ENCODE measurements at places on chromosomes 12 and 14.
A peak's percentile ranks its signal among the peaks of the same experiment; 100 is the strongest.

DNA sequence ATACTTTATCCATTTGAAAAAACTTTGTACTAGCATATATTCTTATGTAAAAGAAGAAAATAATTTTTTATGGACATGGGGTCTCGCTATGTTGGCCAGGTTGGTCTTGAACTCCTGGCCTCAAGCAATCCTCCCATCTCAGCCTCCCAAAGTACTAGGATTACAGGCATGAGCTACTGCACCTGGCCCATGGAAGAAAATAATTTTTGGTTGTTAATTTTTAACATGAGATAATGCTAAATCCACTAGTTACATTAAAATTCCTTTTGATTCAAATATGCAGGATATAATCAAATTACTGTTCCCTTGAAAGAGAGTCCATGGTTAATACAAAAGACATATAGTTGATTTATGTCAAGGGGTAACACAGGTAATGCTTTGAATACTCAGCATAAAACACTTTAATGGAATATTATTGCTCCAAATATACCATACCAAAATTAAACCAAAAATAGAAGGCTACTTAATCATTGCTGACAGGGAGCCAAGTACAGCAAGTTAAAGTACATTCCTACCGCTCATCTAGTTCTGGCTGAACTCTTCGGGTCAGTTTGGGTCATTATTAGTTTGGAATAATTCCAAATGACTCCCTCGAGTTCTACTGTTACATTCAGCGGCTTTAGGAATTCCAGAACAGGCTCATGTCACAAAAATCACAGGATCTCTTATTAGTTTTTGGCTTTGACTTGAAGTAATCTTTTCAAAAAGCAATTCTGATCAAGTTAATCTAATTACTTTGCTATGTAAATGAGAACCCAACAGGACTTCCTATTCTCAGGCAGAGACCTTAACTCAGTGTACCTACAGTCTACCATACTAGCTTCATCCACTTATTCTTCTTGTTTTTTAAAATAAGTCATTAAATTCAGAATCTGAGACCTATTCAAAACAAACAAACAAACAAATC, 6.1 kb downstream of the SOS2 start:
- DNase-seq: no peak

GRCh38 chr12:1842183-1842904, 22.0 kb downstream of the LRTM2 start:
- DNase-seq: no peak

- no peak for DNase-seq
Measured at GRCh38 chr14:72715215-72715849, 178.6 kb downstream of the DPF3 start.

DNA sequence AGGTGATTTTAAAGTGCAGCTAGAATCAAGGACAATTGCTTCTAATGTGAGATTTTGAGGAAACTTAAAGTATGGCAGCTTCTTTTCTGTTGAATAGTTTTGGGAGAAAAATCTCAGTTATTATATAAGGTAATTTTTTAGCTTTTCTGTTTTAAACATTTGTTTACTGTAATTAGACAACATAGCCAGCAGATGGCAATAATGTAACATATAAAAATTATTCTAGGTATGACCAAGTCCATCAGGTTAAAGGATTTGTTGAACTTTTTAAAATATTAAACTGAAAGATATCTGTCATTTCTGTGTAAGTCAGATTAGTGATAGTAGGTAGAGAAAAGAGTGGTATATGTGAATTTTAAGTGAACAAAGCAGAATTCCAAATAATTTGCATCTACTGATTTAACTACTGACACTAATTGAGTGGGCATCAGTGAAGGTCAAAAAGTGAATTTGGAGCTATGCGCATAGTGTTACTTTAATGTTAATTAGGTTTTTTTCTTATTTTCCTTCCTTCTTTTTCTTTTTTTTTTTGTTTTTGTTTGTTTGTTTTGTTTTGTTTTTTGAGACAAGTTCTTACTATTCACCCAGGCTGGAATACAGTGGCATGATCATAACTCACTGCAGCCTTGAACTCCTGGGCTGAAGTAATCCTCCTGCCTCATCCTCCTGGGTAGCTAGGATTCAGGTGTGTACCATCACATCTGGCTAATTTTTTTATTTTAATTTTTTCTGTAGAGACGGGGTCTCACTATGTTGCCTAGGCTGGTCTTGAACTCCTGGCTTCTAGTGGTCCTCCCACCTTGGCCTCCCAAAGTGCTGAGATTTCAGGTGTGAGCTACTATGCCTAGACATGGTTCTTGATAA, 18.6 kb downstream of the PRORP start:
- DNase-seq: no peak

- DNase-seq: no peak
Measured at GRCh38 chr14:95300002-95300696, 19.6 kb downstream of the CLMN start.

GRCh38 chr12:109764123-109764522, 50.5 kb downstream of the FAM222A start:
- no peak for DNase-seq

- no peak for DNase-seq
Measured at GRCh38 chr14:74945852-74946658, 9.3 kb downstream of the PGF start.

GRCh38 chr12:51020448-51021182, 5.6 kb downstream of the SLC11A2 start:
- no peak for DNase-seq

GRCh38 chr12:106205208-106206069, 42.4 kb downstream of the CKAP4 start:
- no peak for DNase-seq

DNA sequence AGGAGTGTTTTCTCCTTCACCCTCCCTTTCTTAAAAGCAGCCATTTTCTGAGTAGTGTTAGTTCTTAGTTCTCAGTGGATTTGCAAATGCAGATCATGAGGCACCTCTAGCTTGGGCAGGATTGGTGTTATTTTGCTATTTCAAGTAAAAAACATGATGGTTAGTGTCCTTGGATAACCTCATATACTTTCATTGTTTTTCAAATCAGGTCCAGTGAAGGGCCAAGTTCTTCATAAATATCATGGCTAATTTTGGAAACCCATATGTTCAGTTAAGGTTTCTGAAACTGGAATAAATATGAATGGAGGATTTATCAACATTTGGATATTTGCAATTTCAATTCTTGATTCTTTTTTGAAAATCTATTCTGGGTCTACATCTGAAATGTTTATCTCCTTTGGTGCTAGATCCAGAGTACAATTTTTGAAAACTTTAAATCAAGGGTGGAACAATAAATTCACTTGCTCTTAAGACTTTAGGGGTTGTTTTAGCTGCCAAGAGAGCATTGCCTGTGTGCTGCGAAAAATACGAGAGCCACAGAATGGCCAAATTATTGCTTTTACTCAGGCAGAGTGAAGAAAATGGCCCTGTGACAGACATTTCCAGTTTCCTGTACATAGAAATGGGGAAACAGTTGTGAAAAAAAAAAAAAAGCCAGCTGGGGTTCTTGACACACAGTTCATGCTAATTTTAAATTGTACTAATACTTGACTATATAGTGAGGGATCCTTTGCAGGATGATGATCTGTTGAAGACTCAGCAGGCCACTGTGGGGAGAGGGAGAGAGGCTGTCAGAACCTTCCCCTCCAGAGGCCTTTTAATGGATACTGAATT, 104.6 kb downstream of the BICD1 start:
- no peak for DNase-seq

DNA sequence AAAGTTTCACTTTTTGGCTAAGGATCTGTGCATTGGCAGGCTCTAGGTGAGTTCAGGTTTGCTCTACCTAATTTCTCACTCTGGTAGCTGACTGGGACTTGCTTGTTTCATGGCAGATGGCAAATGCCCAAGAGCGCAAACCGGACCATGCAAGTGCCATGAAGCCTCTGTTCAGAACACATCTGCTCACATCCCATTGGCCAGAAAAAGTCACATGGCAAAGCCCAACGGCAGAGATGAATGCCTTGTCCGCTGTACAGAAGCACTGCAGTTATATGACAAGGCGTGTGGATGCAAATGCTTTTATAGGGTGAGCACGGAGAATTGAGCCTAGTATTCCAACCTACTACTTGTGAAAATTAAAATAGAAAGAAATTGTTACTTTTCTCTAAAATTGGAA, 202.2 kb upstream of the HMGA2 start:
- no peak for DNase-seq

- no peak for DNase-seq
Measured at GRCh38 chr12:84502907-84503787, 409.5 kb downstream of the SLC6A15 start.

DNA sequence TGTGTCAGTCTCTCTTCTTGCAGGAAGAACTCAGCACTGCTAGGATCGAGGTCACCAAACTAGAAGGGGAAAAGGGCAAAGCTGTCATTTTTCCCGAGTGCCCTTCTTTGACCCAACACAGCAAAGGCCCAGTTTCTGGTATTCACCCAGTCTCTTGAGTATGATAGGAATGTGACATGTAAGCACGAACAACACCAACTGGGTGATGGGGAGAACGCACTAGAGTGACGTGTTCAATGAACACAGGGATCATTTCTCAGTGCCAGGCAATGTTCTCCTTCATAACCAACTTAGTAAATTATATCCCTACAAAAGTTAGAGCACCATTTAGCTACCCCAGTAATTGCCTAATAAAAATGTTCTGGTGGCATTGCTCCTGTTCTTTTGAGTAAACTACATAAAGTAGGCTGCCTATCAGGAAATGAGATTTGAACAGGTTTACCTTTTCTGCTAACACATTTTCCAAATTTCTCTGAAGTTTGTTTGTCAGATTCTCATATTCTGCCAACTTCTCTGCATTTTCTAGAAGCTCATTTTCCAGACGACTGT, 64.5 kb downstream of the NIN start:
- no peak for DNase-seq

DNA sequence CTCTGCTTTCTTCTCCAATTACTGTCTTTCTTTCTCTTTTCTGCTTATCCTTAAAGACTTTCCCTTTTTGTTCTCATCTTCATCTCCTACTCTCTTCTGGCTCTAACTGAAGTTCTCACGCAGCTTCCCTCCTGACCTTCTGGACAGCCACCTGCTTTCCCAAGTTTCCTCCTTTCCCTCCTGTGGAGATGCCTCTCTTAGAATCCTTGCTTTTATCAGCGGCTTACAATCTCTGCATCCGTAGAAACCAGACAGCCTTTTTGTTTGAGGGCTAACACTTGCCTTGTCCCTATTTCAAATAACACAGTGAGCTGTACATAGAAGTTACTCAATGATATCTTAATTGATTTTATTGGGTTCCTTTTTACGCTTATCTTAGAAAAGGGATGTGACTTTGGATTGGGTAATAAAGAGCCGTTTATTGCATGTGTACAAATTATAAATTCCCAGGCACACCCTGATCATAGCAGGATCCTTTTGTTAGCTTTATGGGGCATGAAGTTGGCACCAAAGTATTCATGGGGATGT, 2.1 kb upstream of the LGALS3 start:
- DNase-seq: no peak

GRCh38 chr14:24149302-24149969, 2.1 kb downstream of the RNF31 start:
- no peak for DNase-seq

GRCh38 chr12:45077251-45077650, 26.4 kb upstream of the DBX2 start:
- DNase-seq: no peak

DNA sequence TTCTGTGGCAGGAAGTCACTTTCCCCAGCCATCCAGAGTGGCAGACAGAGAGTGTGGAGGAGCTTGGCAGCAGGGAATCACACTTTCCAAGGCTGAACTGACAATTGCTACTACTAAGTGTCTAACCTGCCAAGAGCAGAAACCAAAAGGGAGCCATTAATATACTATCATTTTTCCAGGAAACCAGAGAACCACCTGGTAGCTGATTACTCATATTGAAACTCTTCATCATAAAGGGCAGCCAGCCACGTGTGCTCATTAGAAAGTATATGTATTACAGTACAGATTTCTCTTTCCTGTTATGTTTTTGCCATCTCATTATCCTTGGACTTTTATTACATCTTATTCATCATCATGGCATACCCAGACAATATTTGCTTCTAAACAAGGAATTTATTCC, 374.9 kb downstream of the GXYLT1 start:
- DNase-seq: no peak

- DNase-seq: peak; percentile 12
Measured at GRCh38 chr14:95319312-95320077, at the start of gene CLMN. Gene CLMN, minus strand, starts transcription at chr14:95319908. Its CDS starts 116 bp downstream, at chr14:95319792.

DNA sequence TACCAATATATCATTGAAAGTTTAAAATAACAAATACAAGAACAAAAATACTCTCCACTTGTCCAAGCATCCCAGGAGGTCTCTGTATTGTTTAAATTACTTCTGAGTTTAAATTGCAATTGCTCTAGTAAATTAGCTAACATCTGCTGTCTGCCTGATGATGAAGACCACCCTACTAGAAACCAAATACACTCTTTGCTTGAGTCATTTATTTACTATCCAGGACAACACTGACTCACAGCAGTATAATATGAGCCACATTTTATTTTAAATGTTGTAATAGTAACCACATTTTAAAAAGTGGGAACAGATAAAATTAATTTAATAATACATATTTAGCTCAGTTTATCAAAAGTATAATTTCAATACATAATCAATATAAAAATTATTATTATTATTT, 62.9 kb upstream of the EEA1 start:
- no peak for DNase-seq

- no peak for DNase-seq
Measured at GRCh38 chr12:92821142-92821541, 108.0 kb downstream of the EEA1 start.

DNA sequence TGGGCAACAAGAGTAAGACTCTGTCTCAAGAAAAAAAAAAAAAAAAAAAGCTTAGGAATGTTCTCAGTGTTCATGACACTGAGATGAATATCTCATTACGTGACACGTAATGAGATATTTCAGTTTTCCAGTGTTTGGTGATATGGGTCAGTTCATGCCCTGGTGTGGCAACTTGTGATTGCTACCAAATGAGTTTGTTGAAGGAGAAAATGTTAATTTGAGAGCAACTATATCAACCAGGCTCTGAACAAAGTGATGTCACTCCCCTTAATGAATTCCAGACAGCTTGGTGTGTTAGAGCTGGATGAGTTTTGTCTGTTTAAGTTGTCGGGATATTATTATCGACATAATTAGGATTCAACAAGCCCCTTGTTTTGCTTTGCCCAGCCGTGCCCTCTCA, 211.7 kb downstream of the DPF3 start:
- no peak for DNase-seq

GRCh38 chr14:95463171-95463901, 53.1 kb downstream of the SYNE3 start:
- DNase-seq: no peak

GRCh38 chr12:121536054-121536898, 44.5 kb downstream of the KDM2B start:
- DNase-seq: no peak

GRCh38 chr14:59188461-59189090, at the start of gene DAAM1:
Gene DAAM1, plus strand, starts transcription at chr14:59188667. Its CDS starts 74,811 bp downstream, at chr14:59263478.
- peak; percentile 51 for DNase-seq

DNA sequence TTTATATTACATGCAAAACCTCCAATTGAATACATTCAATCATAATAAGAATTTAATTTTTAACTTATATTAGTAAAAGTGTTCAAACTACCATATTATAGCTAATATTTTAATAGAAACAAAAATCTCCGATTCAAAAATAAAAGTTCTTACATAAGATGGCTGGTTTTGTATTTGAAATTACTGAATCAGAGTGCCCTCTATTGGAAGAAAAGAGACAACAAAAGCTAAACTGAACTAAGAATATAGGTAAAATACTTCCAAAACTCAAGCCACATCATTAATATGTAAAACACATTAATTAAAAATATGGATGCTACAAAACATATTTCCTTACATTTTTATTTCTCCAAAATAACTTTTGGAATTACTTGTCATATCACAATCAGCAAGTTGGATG, 120.3 kb downstream of the GARIN6 start:
- no peak for DNase-seq

Data from cortex of kidney (tissue), 1 donor.